ENCODE measurements at places on chromosomes 2 and 18.

- DNase-seq = peak; percentile 70
Observed at GRCh38 chr2:66445076-66445924, 10.4 kb downstream of the MEIS1 start.

DNA sequence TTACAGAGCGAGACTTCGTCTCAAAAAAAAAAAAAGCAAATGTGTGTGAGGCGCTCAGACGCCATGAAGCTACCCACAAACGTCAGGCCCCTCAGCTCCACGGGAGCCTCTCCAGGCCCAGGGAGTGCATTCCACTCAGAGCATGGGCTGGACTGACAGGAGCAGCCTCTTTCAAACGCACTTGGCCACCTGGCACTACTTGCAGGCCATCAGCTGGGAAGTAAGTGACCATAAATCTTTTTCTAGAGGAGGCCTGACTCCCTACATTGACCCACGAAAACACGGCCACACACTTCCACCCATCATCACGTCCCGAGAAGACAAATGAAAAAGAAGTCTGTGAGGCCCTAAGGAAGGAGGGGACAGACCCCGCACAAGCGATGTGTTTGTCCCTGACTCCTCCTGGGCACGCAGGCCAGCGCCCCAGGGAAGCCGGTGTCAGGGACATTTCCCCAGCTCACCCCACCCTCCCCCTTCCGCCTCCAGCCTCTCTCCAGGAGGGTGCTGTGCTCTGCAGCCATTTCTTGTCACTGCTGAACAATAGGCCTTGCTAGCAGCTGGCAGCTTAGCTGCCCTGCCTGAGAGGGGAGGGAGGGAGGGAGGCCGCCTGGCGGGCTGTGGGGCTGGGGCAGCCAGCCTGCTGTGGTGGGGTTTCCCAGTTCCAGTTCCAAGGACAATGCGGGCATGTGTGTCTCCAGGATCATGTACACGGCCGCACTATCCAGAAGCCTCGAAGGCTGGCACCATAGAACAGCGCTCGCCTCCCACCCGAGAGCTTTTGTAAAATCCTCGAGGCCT, 26.6 kb downstream of the SERTAD2 start:
- DNase-seq = no peak

- DNase-seq = peak; percentile 18
Observed at GRCh38 chr2:229553091-229553490, 161.3 kb downstream of the DNER start.

DNA sequence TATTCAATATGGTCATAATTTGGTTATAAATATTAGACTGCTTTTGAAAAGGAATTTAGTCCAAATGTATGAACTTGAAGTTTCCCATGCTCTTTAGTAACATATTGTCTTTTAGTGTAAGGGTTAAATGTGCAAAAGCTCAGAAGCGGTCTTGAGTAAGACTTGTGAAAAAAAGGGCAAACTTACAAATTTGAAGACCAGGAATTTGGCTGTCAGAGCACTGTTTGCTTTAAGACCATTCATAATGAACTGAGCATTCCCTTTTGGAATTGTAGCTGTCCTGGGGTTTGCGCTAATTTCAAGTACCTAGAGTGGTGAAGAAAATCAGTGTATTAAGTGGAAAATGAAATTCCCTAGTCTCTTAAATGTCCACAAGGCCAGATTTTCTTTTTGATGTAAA, 6.9 kb upstream of the ZEB2 start:
- DNase-seq = no peak

DNA sequence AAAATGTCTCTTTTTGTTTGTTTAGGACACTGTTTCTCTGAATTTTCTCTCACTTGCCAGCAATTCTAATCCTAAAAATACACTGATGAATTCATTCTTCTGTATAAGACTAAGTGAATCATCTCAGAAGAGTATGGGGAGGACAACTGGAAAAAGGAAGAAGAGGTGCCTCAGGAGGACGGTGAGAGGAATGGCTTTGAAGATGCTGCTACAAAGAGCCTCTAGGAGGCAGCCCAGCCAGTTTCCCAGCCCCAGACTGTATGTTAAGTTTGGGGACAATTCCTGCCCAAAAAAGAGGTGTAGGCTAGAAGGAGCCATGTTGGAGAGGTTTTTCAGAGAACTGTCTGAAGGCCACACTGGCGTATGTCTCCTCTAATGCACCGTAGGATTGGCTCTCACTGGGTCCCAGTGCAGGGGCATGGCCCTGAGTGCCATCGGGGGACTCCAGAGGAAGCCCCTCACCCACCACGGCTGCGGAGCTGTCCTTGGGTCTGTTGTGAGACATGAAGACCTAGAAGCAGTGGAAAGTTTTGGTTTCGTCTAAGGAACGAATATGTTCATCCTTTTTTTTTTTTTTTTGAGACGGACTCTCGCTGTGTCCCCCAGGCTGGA, 3.1 kb upstream of the SDC1 start:
- DNase-seq = peak; percentile 24

- DNase-seq = no peak
Observed at GRCh38 chr18:63292831-63293683, 26.5 kb downstream of the BCL2 start.

DNA sequence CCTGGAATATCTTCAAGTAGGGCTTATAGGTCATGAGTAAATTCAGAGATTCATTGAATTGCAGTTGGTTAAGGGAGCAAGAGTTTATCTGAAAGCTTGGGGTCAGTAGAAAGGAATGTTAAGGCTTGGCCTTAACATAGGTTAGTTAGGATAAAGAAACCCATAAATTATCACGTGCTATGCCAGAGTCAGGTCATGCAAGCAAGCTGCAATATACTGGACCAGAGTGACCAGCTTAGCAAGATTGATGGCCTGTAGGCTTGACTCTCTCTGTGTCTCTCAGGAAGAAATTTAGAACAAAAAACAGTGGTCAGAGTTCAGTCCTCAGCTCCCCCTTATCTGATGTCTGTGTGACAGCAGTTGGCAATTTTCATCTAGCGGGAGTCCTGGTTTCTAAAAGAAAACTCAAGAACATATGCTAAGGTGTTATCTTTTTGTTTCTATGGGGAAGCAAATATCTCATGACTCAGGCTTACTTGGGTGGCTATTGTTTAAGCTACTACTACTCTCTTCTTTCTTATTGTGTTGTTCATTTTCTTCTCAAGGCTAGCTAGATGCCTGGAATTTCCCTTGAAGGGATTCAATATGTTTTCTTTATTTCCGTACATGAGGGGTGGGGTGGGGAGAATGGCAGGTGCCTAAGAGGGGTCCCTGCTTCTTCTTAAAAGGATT, 28.7 kb upstream of the MARCO start:
- DNase-seq = no peak

DNA sequence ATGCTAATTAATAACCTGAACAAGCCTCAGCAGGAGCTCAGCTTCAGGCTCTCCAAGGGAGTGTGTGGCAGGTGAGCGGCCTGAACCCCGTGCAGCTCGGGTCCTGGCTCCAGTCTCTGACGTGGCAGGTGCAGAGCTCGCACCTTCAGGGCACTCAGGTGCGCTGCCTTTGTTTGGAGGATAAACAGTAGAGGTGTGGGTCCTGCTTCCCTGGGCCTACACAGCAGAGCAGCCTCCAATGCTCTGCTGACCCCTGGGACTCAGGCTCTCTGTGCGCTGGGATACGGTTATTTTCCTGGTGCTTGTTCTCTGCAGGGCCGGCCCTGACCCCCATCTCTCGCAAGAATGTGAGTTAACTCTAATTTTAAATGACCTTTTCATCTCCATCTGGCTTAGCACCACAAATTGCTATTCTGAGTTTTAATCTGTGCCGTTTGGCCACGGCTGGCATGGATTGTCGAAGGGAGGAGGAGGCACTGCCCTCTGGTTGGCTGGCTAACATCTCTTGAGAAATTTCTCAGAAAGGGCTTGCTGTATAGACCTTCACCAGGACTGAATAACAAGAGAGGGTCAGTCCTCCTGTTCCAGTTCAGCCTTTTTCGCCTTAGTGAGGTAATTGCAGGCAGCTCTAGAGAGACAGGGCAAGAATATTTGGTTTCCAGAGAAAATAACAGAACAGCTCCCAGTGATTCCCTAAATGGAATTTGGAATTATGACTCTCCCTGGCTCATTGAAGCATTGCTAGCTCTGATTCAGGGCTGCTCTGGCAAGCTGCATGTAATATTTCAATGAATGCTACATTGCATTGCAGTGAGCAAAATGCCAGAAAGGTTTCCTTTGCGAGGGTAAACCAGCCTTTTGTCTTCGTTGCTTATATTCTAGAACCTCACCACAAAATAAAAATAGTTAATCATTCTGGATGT, 161.8 kb downstream of the DCDC2C start:
- DNase-seq = no peak

DNA sequence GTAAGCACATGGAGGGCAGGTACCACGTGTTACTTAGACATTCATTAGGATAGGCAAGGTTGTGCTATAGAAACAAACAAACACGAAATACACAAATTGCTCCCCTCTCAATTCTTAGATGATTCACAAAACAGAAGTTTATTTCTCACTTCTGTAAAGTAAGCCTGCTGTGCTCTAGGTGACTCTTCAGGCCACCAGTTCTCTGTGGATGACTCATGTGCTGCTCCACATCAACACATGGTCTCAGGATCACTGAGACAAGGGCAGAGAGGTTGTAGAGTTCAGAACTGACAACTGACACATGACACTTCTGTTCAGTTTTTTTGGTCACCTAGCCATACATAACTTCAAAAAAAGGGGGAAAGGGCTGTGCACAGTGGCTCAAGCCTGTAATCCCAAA, 70.6 kb downstream of the DAW1 start:
- no peak for DNase-seq

DNA sequence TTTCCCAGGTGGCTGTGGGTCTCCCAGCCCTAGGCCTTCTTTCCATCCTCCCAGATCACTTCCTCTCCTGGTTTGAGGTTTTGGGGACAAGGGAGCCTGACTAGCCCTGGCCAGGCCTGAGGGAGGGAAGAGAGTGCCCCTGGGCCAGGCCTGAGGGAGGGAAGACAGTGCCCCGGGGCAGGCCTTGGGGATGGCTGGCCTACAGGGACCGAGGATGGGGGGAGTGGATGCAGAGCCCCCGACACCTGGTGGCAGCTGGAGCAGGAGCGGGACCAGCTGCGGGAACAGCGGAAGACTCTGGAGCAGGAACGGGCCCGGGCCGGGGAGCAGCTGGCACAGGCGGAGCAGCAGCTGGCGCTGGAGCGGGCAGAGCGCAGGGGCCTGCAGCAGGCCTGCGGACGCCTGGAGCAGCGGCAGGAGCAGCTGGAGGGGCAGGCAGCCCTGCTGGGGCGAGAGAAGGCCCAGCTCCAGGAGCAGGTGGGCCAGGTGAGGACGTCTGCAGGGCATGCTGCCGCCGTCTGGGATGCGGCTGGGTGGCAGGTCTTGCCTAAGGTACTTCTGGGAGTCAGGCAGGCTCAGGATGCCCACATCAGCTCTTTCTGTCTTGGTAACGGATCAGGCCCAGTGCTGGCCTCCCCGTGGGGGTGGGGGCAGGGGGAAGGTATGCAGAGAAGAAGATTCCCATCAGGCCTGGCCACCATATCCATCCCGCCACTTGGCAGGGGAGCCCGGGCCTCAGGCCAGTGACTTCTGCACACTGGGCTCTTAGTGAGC, 29.2 kb downstream of the CROCC2 start:
- DNase-seq = no peak

DNA sequence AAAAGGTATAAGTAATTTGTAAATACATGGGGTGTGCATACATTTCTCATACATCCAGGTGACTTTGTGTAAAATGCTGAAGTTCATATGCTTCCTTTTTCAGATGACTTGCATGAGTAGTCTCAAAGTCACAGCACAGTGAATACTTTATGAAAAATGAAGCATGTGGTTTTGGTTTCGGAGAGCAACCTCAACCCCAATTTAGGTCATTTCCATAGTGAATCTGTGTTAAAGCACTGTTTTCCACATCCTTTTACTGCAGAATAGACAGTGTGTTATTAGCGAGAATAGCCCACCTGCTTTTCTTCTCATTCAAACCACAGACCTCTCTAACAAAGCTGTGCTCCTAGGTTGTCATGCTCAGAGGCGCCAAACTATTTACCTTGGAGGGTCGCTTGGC, 204.4 kb upstream of the RASGRP3 start:
- DNase-seq = peak; percentile 10

DNA sequence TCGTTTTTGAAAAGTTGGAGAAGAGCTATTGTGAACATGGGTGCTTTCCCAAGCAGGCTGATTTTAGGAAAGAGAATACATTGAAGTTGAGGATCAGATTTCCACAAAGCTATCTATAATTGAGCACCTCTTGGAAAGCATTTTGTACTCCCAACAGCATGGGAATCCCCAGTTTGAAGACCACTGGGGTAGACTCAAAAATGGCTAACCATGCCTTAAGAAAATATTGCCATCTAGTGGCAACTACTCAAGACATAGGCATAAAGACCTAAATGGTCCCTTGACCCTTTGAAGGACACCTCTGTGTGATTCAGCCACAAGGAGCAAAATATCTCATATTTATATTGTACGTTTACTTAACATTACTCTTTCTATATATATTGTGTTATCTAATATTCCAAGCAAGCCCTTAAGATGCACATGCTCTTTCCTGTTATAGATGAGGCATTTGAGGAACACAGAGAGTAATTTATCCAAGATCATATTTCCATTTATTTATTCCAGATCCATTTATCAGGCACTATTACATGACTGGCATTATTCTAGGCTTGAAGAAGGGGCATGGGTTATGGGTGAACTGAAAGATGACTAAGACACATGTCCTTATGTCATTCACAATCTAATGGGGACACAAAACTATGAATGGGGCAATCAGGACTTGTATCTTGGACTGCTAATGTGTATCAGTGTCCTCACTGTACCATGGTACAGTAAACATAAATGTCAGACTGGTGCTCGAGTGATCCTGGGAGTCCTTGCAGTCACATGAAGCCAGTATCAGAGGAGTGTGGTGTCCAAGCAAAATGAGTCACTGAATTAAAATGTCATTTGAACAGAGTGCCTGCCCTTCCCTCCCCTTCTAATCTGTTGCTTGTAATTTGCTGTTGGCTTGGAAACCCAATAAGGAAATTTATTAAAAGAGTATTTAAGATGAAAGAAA, 121.0 kb upstream of the XPO1 start:
- peak; percentile 57 for DNase-seq

DNA sequence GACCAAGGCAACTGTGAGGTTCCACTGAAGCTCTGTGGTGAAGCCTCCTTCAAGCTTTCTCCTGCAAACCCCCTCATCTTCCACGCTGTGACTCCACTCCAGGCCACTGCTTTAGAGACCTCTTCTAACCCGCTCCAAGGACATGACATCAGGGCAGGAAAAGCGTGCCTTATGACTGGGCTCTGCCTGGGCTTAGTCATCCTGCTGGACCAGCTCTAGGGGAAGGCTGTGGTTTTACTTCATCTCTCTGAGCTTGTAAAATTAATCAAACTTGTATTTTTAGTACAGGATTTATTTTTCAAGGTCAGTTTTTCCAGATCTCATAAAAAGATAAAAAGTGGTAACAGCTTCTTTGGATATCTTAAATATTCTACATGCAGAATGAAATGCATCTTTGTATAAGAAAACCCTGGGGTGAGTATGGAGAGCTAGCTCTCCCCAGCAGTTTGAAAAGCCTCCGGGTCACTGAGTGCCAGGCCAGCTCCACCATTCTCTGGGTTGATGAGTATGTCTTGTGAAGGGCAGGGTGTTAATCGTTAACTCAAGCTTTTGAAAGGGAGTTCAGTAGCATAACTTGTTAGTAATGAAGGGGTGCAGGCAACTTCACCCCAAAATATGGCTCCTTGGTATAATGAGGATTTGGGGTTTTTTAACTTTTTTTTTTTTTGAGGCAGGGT, 33.1 kb upstream of the YPEL5 start:
- peak; percentile 96 for DNase-seq

GRCh38 chr2:239828192-239828972, 196.8 kb downstream of the NDUFA10 start:
- DNase-seq = no peak

Measured in HCEC 1CT (cell line).